ENCODE measurements at places on chromosomes 5 and 9.

- DNase-seq, result peak; percentile 63
Observed at GRCh38 chr5:10563110-10563944, 543 bp upstream of the ANKRD33B start.

- no peak for DNase-seq
Observed at GRCh38 chr5:34436761-34437501, 219.2 kb upstream of the RAI14 start.

- DNase-seq, result no peak
Observed at GRCh38 chr5:81214848-81215247, 18.3 kb upstream of the CKMT2 start.

GRCh38 chr9:92151691-92152393 lies 36.6 kb upstream of the SPTLC1 start:
- no peak for DNase-seq

DNA sequence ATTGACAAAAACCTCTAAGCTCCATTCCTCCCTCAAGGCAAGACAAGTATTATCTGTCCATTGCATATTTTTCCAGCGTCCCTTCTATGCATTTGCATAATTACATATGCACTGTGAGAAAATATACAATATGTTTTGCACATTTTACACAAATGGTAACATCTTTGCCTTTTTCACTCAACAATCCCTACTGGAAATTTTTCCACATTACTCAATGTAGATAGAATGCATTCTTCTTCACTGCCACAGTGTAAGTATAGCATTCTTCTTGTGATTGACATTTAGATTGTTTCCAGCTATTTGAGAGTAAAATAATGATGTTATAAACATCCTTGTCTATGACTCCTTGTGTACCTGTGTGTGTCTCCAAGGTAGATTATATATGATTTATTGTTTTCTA lies 205.0 kb downstream of the SLIT3 start:
- no peak for DNase-seq

DNA sequence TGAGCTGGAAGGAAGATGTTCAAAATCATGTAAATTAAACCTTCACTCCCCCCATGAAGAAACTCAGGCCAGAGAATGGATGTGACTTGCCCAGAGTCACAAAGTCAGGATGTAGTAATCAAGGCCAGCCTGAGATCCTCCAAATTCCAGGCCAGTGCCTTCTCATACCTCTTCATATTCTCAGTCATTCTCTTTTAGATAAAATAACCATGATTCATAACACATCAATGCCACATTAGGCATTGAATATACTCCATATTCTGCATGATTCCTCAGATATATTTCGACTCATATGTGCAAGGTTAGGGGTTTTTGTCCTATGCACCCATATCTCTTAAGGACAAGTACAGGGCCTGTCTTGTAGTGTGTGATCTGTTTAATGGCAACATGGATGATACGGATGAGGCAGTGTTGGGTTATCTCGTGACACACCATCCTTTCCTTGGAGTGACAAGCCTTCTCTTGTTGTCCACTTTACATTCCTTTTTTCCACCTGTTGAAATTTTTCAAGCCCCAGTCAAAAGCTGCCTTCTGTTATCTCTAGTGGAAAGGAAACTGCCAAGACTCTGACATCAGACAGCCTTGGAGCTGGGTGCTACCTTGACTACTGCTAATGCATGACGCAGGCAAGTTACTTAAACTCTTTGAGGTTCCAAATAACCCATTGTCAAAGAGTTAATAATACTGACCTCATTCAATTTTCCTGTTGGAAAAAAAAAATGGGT lies 227.5 kb upstream of the NR4A3 start:
- no peak for DNase-seq

GRCh38 chr9:132531195-132531594 lies 51.2 kb upstream of the BARHL1 start:
- DNase-seq, result no peak

- DNase-seq, result no peak
Observed at GRCh38 chr5:95815155-95815729, 7.3 kb downstream of the GLRX start.

GRCh38 chr9:93636667-93637066 lies 60.3 kb downstream of the PHF2 start:
- no peak for DNase-seq

GRCh38 chr9:125894566-125894965 lies 147.4 kb downstream of the PBX3 start:
- no peak for DNase-seq

DNA sequence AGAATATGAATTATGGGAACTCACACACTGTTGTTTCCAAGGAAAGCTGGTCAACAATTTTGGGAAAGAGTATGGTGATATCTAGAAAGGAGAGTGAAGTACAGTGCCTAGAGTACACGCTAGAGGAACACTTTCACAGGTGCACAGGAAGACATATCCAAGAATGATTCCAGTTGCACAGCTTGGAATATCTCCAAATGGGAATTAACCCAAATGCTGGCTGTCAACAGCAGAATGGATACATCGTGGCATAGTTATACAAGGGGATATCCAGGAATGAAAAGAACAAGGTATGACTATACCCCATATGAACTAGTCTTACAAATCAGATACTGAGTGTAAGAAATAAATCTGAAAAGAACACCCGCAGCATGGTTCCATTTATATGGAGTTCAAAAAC lies 231.3 kb downstream of the FSTL4 start:
- DNase-seq, result no peak

GRCh38 chr5:326109-326508 lies 4.6 kb downstream of the AHRR start:
- no peak for DNase-seq

- no peak for DNase-seq
Observed at GRCh38 chr9:99128133-99128406, 23.2 kb downstream of the TGFBR1 start.

- DNase-seq, result peak; percentile 80
Observed at GRCh38 chr5:180831139-180832093, 28.8 kb upstream of the MGAT1 start.
